ENCODE measurements at places on chromosomes 11 and 22.

DNA sequence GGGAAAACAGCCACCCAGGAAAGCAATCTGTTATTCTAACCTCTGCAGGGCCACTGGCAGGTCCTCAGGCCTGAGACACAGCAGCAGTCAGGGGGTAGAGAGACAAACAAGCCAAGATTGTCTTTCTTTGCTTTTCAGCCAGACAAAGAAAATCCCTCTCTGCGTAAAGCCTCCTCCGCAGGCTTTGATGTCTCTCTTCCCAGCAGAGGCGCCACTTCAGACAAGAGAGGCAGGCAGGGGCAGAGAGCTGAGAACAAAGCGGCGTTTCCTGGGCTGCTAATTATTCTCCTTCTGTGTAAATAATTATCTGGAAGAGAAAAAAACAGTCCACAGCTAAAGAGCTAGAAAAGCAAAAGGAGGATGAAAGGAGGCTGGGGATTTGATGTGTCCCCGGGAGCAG, 102.7 kb upstream of the SEZ6L start:
- DNase-seq = no peak

DNA sequence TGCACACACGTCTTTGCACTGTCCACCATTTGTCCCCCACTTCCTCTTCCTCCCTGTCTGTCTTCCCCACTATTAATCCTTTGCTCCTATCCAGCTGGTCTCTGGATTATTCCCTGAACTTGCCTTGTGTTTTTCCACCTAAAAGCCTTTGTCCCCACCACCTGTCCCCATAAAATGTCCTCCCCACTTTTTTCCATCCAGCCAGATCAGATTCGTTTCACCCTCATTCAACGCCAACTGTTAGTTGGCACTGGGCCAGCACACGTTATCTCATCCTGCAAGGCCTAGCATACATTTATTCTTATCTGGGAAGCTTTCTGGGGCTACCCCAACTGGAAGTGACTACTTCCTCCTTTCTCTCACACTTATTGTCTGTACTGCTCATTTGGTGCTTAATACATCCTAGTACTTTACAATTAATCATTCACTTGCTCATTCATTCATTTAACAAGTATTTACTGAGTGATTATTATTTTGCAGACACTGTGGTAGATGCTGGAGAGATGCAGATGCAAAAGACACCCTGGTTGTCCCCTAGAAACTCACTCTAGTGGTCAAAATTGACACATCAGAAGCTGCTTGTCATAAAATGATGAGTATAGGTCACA, 96.2 kb downstream of the RASSF10 start:
- DNase-seq = no peak

DNA sequence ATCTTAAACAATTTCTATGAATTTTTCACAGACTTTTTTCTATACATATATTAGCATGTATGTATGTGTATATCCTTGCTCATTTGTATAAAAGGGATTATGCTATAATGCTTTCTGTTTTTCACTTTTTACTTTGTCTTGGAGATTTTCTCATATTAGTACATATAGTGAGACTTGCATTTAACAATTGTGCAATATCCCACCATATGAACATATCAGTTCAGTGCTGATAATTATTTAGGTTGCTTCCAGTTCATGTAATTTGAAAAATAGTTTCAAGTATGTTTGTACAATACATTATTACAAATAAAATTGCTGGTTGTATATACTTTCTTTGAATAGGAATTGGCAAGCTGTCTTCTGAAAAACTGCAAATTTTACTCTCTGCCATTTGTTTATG, 37.9 kb downstream of the HEPHL1 start:
- DNase-seq = no peak

- no peak for DNase-seq
These were observed 21.5 kb upstream of the PRR5 start for GRCh38 chr22:44680481-44680894.

DNA sequence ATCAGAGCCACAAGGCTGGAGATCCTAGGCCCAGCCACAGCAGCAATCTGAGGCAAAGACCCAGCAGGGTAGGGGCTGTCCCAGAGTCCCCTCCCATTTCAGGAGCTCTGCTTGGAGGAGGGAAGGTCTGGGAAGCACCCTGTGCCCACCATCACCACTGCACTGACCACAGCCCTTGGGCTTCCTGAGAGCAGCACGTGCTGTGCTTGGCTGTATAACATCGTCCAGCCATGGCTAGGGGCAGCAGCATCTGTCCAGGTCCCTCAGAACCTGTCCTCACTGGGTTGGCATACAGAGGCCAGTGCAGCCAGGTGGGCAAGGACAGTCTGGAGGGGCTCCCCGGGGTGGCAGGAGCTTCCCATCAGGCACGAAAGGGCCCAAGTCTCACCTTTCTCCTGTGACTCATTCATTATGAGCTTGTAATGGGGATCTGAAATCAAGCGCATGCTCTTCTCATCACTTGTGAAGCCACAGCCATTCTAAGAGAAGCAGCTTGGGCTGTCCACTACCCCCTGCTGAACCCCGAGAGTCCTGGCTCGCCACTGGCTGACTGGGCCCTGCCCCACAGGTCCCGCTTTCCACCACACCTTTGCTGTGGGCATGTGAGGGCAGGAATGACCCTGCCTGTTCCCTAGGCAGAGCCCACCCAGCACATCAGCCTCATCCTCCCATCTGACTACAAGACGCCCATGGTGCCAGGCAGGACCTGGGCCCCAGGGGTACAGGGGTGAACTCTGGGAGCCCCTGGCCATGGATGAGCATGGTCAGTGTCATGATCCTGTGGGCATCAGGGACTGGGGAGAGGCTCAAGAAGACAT, 83.3 kb downstream of the MED15 start:
- no peak for DNase-seq

DNA sequence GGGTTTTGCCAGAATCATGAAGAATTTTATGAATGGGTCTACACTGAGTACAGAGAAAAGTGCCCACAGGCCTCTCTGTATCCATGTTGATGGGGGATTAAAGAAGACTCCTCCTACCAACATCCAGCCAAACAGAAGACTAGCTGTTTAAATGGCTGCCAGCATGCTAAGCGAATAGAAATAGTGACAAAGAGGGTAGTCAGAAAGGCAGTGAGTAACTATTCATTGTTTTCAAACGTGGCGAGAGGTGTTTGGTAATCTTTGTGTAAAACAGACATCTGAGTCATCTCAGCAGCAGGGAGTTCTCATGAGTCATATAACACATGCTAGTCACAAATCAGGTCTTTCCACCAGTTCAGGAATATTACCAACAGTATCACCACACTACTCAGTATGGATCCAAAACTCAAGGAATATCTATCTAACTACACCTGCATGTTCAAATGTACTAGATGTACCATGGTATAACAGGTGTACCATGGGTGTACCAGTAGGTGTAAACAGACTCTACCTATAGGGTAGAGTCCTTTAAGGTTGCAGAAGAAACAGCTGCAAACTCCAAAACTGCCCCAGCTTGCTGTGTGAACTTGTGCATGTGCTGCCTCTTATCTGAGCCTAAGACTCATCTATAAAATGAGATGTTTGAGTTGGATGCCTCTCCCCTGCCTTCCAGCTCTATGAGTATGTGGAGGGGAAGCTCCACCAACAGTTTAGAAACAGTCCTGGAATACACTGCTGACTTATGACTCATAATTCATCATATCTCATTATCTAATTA, 82.0 kb downstream of the SLC1A2 start:
- DNase-seq = no peak

GRCh38 chr22:25752615-25753214, 10.7 kb downstream of the MYO18B start:
- no peak for DNase-seq

- no peak for DNase-seq
These were observed 1786.5 kb upstream of the RAG2 start for GRCh38 chr11:38384568-38384967.

DNA sequence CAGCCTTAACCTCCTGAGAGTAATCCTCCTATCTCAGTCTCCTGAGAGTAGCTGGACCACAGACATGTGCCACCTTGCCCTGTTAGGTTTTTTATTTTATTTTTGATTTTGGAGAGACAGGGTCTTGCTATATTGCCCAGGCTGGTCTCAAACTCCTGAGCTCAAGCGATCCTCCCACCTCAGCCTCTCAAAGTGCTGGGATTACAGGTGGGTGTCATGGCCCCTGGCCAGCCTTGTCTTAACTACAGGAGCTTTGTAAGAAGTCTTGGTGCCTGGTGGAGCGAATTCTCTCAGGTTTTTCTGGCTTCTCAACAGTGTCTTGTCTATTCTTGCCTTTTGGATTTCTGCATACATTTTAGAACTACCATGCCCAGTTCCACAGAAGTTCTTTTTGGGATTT, 546.4 kb downstream of the TBC1D22A start:
- no peak for DNase-seq

- DNase-seq = no peak
These were observed 17.0 kb upstream of the CHKA start for GRCh38 chr11:68138237-68138636.

- DNase-seq = no peak
These were observed 269.2 kb upstream of the SORL1-AS1 start for GRCh38 chr11:121721961-121722360.

DNA sequence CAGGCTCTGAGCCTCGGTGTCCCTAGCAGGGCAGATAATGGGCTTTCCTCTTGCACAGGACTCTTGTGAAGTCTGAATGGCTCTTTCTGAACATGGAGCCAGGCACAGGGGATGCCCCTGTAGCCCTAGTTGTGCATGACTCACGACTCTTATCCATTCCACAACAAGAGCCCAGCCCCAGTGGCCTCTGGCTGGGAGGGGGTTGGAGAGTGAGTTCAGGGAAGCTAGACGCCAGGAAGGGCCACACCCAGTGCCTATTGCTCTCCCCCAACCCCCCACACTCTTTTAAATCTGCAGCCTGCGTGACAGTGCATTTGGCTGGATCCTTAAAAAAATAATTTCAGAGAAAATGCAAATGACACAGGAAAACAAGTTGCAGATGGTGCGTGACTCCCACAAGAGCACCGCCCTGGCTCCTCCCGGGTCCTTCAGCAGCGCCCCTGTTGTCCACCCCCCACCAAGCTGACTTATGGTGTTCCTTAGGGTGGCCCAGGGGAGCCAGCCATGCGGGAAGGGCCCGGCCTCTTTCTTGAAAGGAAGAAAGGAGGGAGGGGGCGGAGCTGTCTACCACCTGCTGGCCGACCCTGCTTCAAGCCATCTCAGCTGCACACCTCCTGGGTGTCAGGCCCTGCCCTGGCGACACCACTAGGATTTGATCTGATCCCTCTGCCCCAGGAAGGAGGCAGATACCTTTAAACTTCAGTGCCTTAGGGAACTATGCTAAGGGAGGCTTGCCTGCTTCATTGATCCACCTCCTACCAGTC, 74.7 kb downstream of the MN1 start:
- no peak for DNase-seq

DNA sequence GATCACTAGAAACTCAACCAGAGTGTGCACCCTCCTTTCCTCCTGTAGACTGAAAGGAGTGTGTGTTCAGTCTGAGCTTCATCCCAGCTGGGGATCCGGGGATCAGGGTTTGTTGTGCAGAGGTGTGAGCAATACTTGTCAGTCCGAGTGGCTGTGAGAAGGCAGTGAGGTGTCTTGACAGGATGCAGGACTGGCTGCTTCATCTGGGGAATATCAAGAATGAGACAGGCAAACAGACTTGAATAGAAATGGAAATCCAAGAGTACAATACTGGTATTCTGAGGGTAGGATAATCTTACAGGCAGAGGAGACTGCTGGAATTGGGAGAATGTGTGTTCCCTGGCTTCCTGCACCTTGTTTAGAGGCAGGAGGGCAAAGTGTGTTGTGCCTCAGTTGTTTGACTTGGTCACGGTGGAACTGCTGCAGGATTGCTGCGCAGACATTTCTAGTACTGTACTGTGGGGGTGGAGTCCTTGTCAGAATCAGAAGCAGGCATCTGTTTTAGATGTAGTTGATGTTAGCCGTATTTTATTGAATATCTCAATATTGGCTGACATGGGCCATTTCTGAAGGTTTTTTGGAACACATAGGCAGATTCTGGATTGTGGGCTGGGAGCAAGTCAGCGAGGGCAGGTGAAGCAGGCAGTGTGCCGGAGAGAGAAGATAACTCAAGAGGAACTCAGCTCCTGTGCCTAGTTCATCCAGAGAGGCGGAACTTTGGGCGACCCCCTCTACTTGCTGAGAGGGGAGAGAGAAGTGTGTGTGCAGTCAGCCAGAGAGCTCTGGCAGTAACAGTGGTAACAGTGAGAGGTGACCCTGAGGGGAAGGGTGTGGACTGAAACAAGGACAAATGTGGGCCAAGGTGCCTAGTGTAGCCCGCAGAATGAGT, 27.1 kb upstream of the GRK2 start:
- DNase-seq = no peak

DNA sequence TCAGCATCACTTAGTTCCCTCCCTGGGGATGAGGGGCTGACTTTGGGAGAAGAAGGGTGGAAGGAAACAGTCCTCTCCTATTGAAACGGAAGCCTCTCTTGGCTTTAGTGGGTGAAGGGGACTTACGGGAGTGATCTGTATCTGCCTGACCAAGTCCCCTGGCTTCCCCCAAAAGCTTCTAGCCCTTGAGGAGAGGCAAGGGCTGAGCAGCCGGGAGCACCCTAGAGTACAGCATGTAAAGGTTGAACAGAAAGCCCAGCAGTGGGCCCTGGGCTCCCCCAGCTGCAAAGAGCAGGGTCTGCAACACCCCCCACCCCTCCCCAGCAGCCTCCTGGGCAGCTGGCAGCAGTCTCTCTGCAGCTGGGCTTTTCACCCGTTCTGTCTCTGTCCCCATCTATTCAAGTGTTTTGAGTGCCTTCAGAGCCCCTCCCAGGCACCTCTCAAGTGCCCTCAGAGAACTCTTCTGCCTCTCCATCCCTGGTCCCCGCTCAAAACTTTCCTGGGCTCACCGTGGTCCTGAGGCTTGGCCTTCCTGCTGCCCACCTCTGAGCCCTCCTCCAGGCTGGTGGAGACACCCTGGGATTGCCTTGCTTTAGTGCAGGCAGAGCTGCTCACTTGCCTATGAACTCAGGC, 2.7 kb downstream of the CAPN5 start:
- no peak for DNase-seq

DNA sequence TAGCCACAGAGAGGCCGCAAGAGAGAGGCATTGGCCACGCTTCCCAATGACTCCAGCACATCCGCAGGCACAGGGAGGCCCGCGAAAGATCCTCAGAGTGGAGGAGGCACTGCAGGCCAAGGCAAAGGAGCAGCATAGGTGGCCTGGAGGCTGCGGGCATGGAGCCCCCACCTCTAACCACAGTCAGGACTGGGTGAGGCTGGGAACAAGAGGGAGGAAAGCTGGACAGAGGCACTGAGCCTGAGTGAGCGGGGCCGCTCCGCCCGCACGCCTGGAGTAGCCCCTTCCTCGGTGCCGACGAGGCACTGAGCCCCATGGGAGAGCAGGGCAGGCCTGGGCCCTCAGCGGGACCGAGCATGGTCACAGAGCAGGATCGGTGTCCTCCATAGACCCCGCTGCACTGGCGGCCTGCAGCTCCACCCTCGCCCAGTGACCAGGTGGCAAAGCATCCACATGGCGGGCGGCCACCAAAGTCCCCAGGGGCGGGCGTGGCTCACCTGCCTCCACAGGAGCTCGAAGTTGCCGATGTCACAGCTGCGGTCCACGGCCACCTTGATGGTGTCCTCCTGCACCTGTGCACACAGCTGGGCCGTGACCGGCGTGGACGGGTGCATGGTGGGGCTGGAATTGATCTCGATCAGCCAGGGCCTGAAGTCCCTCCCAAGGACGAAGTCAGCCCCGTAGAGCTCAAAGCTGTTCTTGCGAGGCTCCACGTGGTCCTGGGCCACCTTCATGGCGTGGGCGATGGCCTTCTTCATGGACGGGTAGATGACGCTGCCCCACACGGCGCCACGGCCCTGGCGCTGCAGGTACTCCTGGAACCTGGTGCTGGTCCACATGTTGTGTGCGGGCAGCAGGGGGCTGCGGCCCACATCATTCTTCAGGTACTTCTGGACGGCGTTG, 18.9 kb upstream of the IL17REL start:
- no peak for DNase-seq

GRCh38 chr11:74453373-74453975, 13.9 kb downstream of the KCNE3 start:
- DNase-seq = peak; percentile 33

- no peak for DNase-seq
These were observed 77.3 kb downstream of the DEUP1 start for GRCh38 chr11:93407777-93408401.

All from stimulated activated CD4-positive, alpha-beta T cell treated with anti-CD3 and anti-CD28 coated beads, Interleukin-1b, Interleukin-23, amount 100 ng/mL, for 1 hour (primary cell).